ENCODE measurements at places on chromosomes 7 and 10. TPM values are rescaled to one million over a fixed set of nuclear protein-coding genes. Genes with fewer than 3 reads are reported as not detected.

AQP1 gene
- 143 TPM for total RNA-seq

FAM20C gene
- 67.1 TPM for total RNA-seq

HKDC1 gene
- total RNA-seq: 9.2 TPM

CTAGE15 gene
- total RNA-seq: 1.8 TPM

VSTM2A gene
- 1.5 TPM for total RNA-seq

SDK1 gene
- 17.6 TPM for total RNA-seq

NAT16 gene
- not detected for total RNA-seq

BET1 gene
- total RNA-seq: 39.6 TPM

GIGYF1 gene
- 36.3 TPM for total RNA-seq

TMEM229A gene
- 0.06 TPM for total RNA-seq

ERV3-1 gene
- total RNA-seq: 36.7 TPM

FAM25C gene
- total RNA-seq: not detected

ANKRD30A gene
- not detected for total RNA-seq

TLX1 gene
- not detected for total RNA-seq

All from metanephros (tissue), 2 donors.